ENCODE measurements at places on chromosomes 16 and 17.

DNA sequence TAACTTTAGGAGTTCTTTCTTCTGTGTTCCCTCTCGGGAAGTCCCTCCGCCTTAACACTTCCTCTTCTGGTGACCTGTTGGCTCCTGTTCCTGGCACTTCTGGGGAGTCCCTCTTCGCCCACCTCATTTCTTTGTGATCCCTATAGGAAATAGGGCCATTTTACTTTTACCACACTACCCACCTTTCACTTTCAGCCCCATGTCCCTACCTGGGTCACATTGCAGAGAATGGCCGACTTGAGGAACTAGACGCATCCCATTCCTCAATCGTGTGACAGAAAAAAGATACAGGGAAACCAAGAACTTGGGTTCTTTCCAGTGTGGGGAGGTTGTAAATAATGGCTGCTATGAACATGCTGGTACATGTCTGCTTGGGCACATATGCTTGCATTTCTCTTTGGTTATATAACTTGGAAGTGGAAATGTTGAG is 6.6 kb downstream of the IL21R start:
- peak; percentile 54 for DNase-seq

DNA sequence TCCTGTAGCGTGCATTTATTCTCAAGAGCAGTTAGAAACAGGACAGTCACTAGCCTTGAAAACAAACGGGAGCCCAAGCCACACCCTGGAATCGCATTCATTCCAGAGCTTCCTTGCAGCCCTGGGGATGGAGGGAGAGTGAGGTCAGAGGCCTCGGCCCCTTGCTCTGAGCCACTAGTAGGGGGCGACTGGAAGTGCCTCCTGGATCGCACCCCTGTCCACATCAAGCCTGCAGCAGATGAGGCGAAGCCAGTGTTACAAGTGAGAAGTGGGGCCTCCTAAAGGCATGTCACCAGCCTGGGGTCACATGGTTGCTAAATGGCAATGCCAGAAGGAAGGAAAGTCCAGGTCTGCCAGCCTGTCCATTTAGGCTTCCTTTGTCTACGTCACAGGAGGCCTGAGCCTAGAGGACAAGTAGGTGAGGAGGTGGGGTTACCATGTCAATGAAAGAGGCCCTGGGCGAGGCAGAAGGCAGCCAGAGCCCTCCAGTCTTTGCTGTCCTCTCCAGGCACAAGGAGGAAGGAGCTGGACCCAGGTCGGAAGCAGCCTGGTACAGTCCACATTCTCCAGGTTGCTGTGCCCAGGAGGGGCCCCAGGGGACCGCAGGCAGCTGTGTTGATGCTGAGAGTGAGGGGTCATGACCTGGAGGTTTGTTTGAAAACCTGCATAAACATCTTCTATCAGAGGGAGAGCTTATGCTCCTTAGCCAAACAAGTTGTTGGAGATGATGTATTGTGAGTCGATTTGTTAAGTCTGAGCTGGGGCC is 3.0 kb upstream of the RCVRN start:
- no peak for DNase-seq

DNA sequence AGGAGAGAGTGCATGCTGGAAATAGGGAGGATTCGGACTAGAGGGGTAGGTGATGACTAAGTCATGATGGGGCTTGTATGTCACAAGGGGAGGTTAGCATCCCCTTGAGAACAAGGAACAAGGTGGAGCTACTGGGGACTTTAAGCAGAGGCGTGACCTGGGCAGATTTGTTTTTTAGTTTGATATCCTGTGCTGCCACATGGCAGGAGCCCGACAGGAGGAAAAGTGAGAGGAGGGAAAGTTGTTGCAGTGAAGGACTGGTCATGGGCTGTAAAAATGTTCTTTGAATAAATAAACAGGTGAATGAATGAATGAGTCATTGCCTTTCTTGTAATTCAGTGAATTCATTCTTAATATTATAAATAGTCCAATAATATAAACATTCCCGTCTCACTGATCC is 365.1 kb upstream of the CDH5 start:
- no peak for DNase-seq

- DNase-seq, result no peak
Measured at GRCh38 chr16:69328854-69329316, 1.5 kb downstream of the PDF start.

GRCh38 chr16:12833926-12834325 is 30.2 kb upstream of the CPPED1 start:
- no peak for DNase-seq

GRCh38 chr17:82021900-82022309 is 773 bp downstream of the CENPX start:
- no peak for DNase-seq

- DNase-seq, result peak; percentile 89
Measured at GRCh38 chr16:85615852-85616606, 2.9 kb downstream of the GSE1 start.

GRCh38 chr16:27326738-27327585 is 13.2 kb downstream of the IL4R start:
- no peak for DNase-seq

GRCh38 chr17:77312786-77313599 is 172.2 kb downstream of the SEC14L1 start:
- no peak for DNase-seq

- DNase-seq, result no peak
Measured at GRCh38 chr17:50890675-50891516, 24.7 kb upstream of the TOB1 start.

DNA sequence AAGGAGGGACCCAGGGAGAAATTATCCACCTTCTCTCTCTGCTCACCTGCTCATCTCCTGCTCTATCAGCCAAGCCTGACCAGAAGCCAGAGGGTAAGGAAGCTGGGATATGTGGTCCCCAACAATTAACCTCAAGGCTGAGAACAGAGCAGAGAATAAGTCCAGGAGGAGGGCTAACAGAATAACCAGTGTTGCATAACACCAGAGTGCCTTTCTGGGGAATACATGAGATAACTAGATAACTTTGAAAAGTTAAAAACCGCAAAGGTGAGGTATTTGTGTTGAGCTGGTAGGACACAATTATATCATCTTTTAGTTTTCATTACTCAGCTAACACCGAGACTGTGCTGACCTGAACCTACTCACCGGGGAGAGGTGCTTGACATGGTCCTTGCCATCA is 180.8 kb downstream of the SALL1 start:
- DNase-seq, result no peak

DNA sequence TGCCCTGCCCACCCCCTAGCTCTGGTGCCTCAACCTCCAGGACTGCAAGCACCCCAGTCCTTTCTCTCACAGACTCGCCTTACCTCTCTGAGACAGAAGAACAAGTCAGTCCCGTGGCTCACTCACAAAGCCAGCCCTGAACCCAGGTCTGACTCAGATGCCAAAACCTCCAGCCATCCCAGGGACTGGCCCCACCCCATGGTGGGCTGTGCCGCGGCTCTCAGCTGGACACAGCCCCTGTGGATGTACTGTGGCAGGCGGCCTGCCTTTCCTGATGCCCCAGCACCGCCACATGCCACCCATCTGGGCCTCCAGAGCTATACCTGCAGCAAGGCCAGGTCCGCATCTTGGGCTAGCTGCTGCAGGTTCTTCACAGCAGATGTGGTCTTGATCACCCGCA is 19.8 kb downstream of the MPG start:
- DNase-seq, result no peak

GRCh38 chr16:87178977-87179376 is 138.2 kb downstream of the C16orf95 start:
- no peak for DNase-seq

DNA sequence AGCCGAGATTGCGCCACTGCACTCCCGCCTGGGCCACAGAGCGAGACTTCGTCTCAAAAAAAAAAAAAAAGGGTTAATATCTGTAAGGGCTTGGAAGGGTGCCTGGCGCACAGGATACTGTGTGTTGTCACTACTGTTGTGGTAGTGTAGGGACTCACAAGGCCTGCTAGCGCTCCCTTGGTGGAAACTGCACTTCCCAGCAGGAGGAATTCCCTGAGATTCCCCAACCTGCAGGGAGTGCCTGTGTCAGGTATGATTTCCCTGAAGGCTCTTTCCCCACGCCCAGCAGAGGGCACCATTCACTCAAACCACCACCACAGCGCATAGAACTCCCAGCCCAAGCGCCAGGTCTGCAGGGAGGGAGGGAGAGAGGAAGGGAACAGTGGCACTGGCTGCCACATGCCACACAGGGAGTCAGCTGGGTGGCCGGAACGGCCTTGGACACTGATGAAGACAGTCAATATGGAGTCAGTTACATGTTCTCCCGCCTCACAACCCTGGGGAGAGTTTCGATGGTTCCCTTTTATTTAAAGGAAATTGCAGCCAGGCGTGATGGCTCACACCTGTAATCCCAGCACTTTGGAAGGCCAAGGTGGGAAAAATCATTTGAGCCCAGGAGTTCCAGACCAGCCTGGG is 32.7 kb upstream of the CDH1 start:
- peak; percentile 59 for DNase-seq

- DNase-seq, result no peak
Measured at GRCh38 chr17:78341559-78342448, 18.1 kb downstream of the SOCS3 start.

- no peak for DNase-seq
Measured at GRCh38 chr16:11354407-11354732, 9.1 kb downstream of the RMI2 start.

DNA sequence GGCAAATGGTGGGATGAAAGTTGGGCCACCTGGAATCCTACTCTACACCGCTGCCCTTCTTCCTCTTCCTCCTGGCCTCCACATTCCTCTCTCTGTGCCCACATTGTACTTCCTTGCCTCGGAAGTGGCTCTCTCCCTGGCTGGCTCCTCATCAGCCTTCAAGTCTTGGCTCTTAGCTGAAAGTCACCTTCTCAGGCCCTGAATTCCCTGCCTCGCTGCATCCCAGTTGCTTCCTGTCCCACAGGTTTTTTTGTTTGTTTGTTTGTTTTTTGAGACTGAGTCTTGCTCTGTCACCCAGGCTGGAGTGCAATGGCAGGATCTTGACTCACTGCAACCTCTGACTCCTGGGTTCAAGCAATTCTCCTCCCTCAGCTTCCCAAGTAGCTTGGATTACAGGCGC is 2.6 kb upstream of the PAM16 start:
- no peak for DNase-seq

GRCh38 chr17:77343031-77343800 is 202.4 kb downstream of the SEC14L1 start:
- DNase-seq, result no peak
